Activated T-helper 17 cell treated with anti-CD3 and anti-CD28 coated beads, Interleukin-2, amount 50 U/mL, for 72 hours (primary cell): ENCODE measurements at places on chromosomes 3 and 15. TPM values are rescaled to one million over a fixed set of nuclear protein-coding genes. Genes with fewer than 3 reads are reported as not detected.

The CHST13 gene
- not detected for total RNA-seq

The SV2B gene
- total RNA-seq: 0.04 TPM

The CFAP20DC gene
- total RNA-seq: 1.8 TPM

The SPSB4 gene
- not detected for total RNA-seq

The LRRN1 gene
- not detected for total RNA-seq

The GOLGA8G gene
- not detected for total RNA-seq

The NEK10 gene
- total RNA-seq: 1.6 TPM

The SKOR1 gene
- 0.13 TPM for total RNA-seq

The MESP1 gene
- total RNA-seq: 3.7 TPM

The PIGX gene
- total RNA-seq: 38.6 TPM

The TEX55 gene
- total RNA-seq: not detected

The FBXW12 gene
- not detected for total RNA-seq

The NOP10 gene
- total RNA-seq: 210 TPM

The UROC1 gene
- total RNA-seq: not detected

The MDFIC2 gene
- not detected for total RNA-seq

The DAZL gene
- total RNA-seq: 0.09 TPM

The P2RY1 gene
- total RNA-seq: 0.11 TPM

The ZNF662 gene
- total RNA-seq: 0.24 TPM

The GOLGA6C gene
- not detected for total RNA-seq

The FES gene
- 122 TPM for total RNA-seq

The NPHP3 gene
- total RNA-seq: 15.6 TPM

The PDZRN3 gene
- not detected for total RNA-seq

The HIGD2B gene
- 0.32 TPM for total RNA-seq

The ST8SIA2 gene
- total RNA-seq: not detected

The TMPRSS7 gene
- 0.24 TPM for total RNA-seq

The CERS3 gene
- total RNA-seq: 1.0 TPM

The CHRNA7 gene
- total RNA-seq: not detected

The SLC25A26 gene
- 32.6 TPM for total RNA-seq

The CGNL1 gene
- not detected for total RNA-seq

The TMEM158 gene
- total RNA-seq: not detected

The APPL1 gene
- 38.0 TPM for total RNA-seq

The CHRM5 gene
- not detected for total RNA-seq

The COLQ gene
- total RNA-seq: 6.1 TPM

The SPINT1 gene
- total RNA-seq: 8.4 TPM
